ENCODE measurements at places on chromosomes 7 and 10.

GRCh38 chr10:55668326-55668922, 692.6 kb downstream of the ZWINT start:
- DNase-seq = peak; percentile 1

GRCh38 chr10:132875435-132875834, 66.9 kb downstream of the CFAP46 start:
- DNase-seq = no peak

DNA sequence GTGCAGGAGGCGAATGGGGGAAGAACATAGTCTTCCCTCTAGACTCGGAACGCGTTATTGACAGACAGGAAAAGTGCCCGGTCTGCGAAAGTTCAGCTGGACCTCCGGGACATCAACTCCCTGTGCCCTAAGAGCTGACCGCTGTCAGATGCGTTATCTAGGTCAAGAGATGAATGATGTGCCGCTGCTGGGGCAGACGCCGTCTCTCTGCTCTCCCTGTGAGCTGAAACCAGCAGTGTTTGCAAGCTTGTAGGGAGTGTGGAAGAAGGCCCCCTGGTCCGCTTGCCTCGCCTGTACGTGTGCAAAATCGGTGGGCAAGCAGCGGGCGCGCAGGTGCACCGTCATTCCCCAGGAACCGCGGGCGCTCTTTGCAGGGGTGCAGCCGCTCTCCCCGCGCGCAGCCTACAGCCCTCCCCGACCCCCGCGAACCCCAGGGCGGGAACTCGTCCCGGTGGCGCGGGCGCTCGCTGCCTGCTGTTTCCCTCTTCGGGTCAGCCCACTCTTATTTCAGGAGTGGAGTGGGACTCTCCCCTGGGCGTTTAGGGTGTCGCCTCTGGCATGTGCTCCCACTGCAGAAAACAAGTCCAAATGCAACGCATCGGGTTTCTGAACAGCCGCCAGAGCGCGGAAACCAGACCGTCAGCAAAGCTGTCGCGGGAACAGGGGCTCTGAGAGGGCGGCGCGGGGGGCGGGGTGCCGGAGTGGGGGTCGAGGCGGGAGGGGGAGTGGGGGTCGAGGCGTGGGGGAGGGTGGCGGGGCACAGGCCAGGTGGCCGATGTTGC, 1.8 kb upstream of the PFKFB3 start:
- peak; percentile 49 for DNase-seq

DNA sequence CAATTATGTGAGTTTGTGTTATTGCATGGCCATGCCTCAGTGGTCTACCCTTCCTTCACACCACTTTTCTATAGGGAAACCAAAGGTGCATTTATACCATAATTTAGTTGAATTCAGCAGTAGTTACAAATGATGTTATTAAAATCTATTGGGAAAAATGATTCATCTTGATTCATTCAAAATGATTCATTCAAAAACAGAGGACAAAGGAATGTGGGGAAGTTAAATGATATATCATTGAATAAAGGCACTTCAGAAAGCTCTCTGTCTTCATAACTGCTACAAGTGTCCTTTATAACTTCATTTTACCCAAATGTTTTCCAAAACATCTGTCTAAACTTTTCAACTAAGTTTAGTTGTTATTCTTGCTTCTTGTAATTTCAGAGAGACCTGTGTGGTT, 722.9 kb downstream of the GRM8 start:
- no peak for DNase-seq

GRCh38 chr7:101104193-101104713, 19.0 kb downstream of the TRIM56 start:
- DNase-seq = no peak

- DNase-seq = no peak
Measured at GRCh38 chr10:50325449-50326171, 74.3 kb upstream of the ASAH2 start.

- no peak for DNase-seq
Measured at GRCh38 chr7:49479936-49480544, 293.4 kb upstream of the VWC2 start.

GRCh38 chr7:46775020-46775419, 806.9 kb downstream of the TNS3 start:
- DNase-seq = no peak

DNA sequence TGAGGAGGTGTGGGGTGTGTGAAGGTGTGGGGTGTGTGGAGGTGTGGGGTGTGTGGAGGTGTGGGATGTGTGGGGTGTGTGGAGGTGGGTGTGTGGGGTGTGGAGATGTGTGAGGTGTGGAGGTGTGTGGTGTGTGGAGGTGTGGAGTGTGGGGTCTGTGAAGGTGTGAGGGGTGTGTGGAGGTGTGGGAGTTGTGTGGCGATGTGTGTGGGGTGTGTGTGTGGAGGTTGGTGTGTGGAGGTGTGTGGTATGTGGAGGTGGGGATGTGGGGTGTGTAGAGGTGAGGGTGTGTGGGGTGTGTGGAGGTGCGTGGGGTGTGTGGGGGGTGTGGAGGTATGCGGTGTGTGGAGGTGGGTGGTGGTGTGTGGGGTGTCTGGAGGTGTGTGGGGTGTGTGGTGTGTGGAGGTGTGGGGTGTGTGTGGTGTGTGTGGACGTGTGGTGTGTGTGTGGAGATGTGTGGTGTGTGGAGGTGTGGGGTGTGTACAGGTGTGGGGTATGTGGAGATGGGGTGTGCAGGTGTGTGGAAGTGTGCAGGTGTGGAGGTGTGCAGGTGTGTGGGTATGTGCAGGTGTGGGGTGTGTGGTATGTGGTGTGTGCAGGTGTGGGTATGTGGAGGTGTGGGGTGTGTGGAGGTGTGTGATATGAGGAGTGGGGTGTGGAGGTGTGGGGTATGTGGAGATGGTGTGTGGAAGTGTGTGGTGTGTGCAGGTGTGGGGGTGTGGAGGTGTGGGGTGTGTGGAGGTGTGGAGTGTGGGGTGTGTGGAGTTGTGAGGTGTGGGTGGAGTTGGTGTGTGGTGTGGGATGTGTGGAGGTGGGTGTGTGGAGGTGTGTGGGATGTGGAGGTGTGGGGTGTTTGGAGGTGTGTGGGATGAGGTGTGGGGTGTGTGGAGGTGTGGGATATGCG, 34.5 kb downstream of the SPDYE17 start:
- no peak for DNase-seq

- no peak for DNase-seq
Measured at GRCh38 chr7:72064916-72065315, 347.2 kb downstream of the CALN1 start.

GRCh38 chr10:97090035-97090434, 95.7 kb downstream of the SLIT1 start:
- DNase-seq = no peak
